ENCODE measurements at places on chromosomes 12 and 14. TPM values are rescaled to one million over a fixed set of nuclear protein-coding genes. Genes with fewer than 3 reads are reported as not detected.

- DNase-seq = peak; percentile 32
Measured at GRCh38 chr12:10562306-10562933, 51.0 kb downstream of the MAGOHB start.

The KLRF1 gene
- 0.85 TPM for polyA plus RNA-seq

The FSCB gene
- polyA plus RNA-seq = 0.07 TPM

GRCh38 chr14:73759183-73759713, 45.1 kb upstream of the PNMA1 start:
- DNase-seq = no peak

DNA sequence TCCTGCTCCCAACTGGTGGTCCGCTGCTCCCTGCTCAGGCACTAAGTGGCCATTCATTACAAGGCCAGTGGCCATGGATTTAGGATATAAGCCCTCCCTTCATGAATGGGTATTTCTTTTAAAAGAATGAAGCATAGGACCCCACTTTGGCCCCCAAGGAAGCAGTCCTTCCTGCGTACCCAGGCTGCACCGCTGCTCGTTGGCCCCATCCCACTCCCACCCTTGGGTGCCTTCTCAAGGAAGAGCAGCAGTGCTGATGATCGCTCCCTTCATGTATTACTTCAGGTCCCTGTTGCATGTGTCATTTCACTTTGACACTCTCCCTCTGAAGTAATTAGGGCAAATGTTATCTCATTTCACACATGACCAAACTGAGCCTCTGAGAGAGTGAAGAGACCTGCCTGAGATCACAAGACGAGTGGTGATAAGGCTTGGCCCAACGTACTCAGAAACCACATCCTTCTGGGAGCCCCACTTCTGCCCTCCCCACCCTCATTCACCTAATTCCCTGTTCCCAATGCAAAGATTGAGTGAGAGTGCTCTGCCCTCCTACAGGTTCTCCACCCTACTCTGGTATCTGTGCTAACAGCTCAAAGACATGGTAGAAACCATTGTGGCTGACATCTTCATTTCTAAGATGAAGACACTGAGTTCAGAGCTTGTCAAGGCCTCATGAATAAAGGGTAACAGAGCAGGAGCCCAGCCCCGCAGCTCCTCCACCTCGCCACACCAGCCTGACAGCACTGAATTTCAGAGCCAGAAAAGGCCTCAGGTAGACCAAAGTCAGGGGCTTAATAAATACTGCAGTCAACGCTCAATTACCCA, 10.3 kb upstream of the KRT2 start:
- no peak for DNase-seq

DNA sequence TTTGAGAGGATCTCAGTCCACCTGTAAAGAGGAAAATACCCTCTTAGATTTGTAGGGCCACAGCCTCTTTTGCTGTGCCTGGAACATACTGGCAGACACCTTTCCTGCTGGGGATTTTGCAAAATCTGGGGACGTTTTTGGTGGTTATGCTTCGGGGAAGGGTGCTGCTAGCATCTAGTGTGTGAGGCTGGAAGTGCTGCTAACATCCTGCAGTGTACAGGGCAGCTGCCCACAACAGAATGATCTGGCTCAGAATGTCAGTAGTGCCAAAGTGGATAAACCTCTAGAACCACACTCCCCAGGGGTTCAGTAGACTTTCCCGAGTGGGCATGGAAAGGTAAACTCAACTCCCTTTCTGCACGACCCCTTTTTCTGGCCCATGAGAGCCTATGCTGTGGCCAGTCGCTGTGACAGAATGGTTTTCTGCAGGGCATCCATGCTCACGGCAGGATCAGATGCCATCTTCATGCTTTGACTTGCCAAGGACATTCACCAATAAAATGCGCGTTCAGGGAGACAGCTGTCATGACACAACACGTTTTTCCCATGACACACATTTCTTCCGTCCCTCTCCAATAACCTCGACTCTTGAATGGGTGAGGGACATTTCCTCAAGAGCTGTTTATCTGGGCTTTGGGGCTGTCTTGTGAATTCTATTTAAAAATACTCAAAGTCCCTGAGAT, 240.9 kb downstream of the RGS6 start:
- no peak for DNase-seq

The CLEC2A gene
- polyA plus RNA-seq = not detected

DNA sequence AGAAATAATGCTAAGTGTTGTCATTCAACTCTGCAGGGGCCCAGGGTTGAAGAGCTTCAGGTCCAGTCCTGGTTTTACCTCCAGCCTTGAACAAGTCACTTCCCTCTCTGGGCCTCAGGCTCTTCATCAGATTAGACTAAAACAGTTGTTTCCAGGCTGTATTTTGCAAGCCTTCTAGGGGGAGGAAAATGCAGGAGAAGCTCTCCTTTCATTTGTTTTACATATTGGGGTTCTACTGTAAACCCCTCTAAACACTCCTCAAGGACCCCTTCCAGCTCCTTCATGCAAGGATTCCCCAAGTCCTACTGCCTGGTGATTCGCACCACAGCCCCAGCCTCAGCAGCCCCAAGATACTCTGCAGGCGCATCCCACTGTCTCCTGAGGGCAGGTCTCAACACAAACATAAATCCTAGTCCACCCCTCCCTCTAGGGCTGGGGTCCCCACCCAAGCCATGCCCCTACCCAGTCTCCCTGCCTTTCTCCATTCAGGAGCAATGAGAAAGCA, 2.7 kb downstream of the SDR9C7 start:
- DNase-seq = peak; percentile 50
